ENCODE measurements at places on chromosomes 6 and 20.

GRCh38 chr20:32357375-32357868 lies 709 bp upstream of the ASXL1 start:
- DNase-seq, result no peak

- no peak for DNase-seq
Measured at GRCh38 chr20:50670126-50670862, 21.0 kb downstream of the RIPOR3 start.

GRCh38 chr6:85585741-85586140 lies 7.9 kb downstream of the SNX14 start:
- no peak for DNase-seq

- DNase-seq, result no peak
Measured at GRCh38 chr20:58894652-58895447, 42.3 kb downstream of the GNAS start.

DNA sequence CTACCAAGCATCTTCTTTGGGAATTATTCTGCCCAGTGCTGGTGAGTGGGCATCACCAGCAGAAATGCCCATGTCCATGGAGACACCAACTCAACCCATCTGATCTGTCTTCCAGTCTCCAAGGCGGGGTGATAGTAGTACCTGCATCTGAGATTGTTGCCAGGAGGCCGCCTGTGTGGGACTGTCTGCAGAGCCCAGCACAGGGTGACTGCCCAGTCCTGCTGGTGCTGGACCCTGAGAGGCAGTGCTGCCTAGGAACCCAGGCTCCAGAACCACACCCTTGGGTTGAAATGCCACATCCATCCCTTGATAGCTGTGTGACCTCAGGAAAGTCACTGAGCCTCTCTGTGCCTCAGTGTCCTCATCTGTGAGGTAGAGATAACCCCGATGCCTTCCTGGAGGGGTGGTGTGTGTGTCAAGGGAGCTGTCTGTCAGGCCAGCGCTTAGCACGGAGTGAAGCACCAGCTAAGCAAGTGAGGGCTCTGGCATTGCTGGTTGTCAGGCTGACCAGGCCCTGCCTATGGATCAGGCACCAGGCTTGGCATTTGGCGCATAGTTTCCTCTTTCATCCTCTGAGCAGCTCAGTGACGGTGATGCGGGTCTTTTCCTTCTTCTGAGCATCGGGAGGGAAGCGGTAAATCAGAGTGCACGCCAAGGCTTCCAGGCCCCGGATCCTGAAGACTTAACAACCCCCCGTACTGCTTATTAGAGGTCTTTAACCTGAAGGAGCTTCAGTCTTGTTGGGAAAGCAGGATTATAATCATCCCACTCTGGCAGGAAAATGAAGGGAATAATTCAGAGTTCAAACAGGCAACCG lies 268.2 kb downstream of the CDH4 start:
- DNase-seq, result no peak

- DNase-seq, result no peak
Measured at GRCh38 chr6:5471637-5472398, 210.5 kb downstream of the FARS2 start.

GRCh38 chr6:154359161-154359574 lies 2.6 kb upstream of the IPCEF1 start:
- DNase-seq, result no peak

Measured in stimulated activated CD4-positive, alpha-beta T cell treated with anti-CD3 and anti-CD28 coated beads, Interleukin-4, amount 100 ng/mL, for 24 hours (primary cell).